Cardiac septum (tissue), 1 donor: ENCODE measurements at places on chromosomes 6 and 20. TPM values are rescaled to one million over a fixed set of nuclear protein-coding genes. Genes with fewer than 3 reads are reported as not detected.

RFX6 gene
- not detected for total RNA-seq

SFT2D1 gene
- total RNA-seq: 25.1 TPM

- DNase-seq: no peak
Measured at GRCh38 chr20:19565736-19566135, 192.3 kb upstream of the RIN2 start.

DNA sequence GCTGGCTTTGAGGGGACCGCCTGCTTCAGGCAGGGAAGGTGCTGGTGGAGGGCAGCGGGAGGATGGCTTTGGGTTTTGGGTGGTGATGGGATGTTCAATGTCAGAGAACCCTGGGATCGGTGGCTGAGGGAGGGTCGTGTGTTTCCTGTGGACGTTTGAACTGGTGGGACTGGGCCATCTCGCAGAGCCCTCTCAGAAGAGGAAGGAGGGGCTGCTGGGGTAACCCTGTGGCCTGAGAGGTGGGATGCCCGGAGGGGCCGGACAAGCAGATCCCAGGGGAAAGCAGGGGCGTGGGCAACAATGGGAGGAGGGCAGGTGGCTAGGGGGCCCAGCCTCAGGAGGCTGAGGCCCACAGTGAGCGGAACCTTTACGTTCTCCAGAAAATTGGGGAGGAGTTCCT, 34.9 kb downstream of the PYGB start:
- DNase-seq: peak; percentile 68

DNA sequence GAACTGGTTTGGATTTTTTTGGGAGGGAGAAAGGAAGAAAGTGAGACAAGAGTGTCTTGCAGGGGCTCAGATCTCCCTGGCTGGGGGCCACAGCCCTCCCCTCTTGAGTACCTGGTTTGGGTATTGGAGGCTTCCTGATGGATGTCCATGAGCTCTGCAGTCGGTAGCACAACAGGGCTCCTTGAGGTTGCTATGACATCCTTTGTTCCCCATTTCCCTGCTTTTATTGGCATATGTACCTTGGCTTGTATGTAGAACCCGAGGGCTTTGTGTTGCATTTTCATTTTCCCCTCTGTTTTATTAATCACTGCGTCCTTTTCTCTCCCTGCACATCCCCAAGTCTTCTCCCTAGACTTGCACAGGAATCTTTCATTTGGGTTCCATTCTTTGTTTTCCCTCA, 355.5 kb upstream of the TSHZ2 start:
- no peak for DNase-seq

DNA sequence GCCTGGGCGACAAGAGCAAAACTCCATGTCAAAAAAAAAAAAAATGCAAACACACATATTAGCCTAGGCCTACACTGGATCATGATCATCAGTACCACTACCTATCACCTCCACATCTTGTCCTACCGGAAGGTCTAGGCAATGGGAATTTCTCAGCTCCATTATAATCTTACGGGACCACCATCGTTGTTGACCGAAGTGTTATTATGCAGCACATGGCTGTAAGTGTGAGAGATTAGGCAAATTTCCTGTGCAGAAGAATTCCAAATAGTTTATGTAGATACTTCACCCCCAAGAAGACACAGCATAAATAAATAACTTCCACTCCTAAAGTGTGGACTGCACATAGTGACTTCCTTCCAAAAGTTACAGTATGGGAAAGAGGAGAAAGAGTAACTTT, 16.8 kb upstream of the KIAA1755 start:
- DNase-seq: no peak

GRCh38 chr20:11001764-11002540, 328.2 kb upstream of the JAG1 start:
- no peak for DNase-seq

- no peak for DNase-seq
Measured at GRCh38 chr20:48765359-48765758, 62.4 kb downstream of the PREX1 start.
